ENCODE measurements at places on chromosomes 4 and X.

DNA sequence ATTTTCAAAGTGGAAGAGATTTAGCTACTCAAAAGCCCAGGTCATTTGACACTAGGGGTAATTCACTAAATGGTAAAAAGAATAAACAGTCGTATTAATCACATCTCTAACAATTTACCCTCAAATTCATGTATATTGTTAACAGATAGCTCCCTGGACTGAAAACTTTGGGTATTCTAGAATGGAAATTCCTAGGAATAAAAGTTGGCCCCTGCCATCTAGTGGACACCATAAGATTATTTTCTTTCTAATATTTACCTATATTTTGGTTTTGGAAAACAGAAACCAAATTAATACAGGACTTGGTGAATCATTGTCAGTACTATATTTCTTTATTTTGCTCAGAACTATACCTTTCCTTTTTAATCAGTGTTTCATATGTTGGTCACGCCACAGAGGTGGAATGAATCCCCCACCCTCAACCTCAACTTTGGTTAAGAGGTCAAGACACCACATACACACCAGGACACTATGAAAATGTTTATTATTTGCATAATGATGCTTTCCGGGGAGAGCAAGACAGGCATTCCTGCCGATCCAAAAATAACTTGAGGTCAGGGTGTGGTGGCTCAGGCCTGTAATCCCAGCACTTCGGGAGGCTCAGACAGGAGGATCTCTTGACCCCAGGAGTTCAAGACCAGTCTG lies 96.2 kb upstream of the APOOL start:
- DNase-seq = peak; percentile 22

- DNase-seq = no peak
Observed at GRCh38 chr4:109022961-109023360, 260.1 kb upstream of the ETNPPL start.

DNA sequence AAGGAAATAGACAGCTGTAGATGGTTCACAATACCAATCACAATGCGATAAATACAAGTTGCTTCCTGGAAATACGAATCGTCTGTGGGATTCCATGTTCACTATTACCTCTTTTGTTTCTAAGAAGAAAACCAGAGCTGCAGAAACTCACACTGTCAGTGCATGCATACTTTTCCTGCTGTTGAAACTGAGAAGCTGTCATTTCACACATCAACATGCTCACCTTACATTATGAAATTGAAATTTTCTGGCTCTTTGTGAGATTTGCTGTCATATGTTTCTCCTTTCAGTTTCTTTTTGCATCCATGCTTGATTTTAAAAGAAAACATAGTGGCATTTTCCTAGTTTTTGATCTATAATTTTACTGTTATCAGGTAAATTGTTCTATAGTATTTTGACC lies 418.3 kb upstream of the HTR2C start:
- DNase-seq = no peak

DNA sequence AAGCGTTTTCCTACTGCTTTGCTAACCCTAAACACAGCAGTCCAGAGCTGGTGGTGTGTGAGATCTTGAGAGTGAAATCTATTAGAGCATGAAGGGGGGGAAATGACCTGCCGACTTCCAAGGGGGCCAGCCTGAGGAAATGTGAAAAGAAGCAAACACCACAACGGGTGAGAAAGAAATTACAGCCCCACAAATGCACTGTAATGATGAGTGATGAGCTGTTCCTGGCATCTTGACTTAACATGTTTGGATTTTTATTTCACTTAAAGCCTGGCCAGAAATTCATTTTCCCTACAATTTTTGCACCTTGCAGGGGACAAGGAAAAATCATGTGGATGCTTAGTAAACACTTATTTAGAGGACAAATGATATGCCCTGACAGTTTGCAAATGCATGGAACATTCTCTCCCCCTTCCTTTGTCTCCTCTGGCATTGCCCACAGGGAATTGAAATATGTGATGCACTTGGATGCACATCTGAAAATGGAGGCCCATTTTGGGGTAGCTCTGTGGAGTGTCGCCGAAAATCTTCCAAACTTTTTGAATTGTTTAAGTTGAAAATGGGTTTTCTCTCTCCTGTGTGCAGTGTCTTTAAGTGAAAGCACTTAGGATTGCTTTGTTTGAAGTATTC lies 84.3 kb upstream of the TMEM150C start:
- DNase-seq = no peak

DNA sequence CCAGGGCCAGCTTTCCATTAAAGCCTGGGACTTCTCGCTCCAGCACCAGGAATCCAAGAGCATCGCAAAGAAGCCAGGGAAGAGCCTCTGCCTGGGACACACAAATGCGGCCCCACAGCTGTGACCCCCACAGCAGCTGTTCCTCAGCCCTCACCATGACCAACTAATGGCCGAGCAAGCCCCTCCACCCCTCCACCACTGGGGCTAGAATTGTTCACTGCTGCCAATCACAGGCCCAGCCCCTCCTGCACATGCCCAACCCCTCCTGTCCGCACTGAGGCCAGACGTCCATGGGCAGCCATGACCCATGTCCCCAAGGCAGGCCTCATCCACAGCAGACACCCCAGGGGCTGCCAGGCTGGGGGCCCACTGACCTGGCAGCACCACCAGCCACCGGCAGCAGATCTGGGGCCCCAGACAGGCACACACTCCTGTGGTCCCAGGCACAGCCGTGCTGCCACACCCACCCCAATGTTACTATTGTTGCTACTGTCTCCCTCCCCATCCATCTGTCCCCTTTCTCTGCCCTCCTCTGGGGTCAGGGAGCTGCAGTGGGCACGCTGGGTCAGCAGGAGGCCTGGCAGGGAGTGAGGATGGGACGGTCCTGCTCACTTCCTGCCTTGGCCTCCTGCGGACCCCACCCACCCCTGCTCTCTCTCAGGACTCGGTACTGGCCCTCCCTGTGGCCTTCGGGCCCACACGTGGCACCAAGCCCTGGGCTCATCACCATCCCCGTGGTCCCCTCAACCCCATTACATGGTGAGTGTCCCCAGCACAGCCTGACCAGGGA lies 56.0 kb downstream of the ZFYVE28 start:
- peak; percentile 38 for DNase-seq

GRCh38 chrX:96707804-96708203 lies 23.2 kb downstream of the DIAPH2 start:
- DNase-seq = no peak

DNA sequence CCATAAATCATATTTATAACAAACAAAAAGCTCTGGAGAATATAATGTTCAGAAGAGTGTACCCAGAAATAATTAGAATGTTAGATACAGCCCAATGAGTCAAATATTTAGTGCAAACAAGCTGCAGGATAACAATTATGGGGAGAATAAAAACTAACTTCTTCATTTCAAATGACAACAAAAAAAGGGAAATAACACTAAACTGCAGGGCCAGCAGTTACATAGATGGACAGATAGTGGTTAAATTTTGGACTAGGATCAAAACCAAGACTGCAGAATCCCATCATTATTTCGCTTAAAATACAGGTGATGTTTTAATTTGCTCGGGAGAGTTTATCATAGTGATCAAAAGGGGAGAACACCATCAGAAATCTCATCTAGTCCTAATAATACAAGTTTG lies 617 bp upstream of the GPR34 start:
- DNase-seq = no peak

DNA sequence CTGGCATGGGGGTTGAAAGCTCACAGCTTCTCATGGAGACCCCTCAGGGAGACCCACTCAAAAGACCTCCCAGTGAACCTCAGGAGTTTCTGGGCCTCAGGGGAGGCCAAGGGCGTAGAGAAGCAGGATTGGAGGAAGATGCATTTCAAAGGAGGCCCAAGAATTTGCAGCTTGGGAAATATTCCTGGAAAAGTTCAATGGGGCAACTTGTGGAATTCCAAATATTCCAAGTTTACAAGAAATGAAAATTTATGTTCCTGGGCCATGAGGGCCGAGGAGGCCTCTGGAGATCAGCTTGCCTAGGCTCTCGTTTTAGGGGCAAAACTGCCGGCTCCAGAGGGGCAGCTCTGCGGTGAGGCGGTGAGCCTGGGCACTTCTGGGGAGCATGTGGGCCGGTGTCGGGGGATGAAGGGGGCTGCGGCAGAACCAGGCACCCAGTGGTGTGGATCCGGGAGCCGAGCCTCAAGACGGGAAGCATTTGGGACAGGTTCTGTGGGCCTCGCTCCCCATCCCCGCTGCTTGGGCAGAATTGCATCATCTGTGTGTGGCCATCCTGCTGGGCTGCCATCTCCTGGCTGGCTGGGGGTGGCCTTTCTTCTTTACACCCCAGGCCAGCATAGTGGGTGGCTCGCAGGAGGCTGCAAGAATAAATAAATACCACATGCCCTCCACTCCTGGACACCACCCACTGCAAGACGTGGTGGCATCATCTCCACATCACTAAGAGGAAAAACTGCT lies 54.6 kb upstream of the GPR78 start:
- DNase-seq = peak; percentile 45

- DNase-seq = peak; percentile 35
Observed at GRCh38 chr4:189202869-189203271, 737.8 kb upstream of the FRG1 start.

Measured in myocyte (in vitro differentiated cells).